Non-pigmented ciliary epithelial cell (primary cell): ENCODE measurements at places on chromosomes 12 and 14.
A peak's percentile ranks its signal among the peaks of the same experiment; 100 is the strongest.

- DNase-seq = no peak
These were observed 41.2 kb upstream of the BCL11B start for GRCh38 chr14:99313234-99313633.

- no peak for DNase-seq
These were observed 292.1 kb downstream of the GLT1D1 start for GRCh38 chr12:129145381-129145780.

- no peak for DNase-seq
These were observed 48.2 kb downstream of the FOXN3 start for GRCh38 chr14:89368490-89369477.

- DNase-seq = no peak
These were observed 86.0 kb downstream of the AEBP2 start for GRCh38 chr12:19525274-19525673.

- DNase-seq = no peak
These were observed 175.8 kb upstream of the BCL2L14 start for GRCh38 chr12:11894890-11895289.

DNA sequence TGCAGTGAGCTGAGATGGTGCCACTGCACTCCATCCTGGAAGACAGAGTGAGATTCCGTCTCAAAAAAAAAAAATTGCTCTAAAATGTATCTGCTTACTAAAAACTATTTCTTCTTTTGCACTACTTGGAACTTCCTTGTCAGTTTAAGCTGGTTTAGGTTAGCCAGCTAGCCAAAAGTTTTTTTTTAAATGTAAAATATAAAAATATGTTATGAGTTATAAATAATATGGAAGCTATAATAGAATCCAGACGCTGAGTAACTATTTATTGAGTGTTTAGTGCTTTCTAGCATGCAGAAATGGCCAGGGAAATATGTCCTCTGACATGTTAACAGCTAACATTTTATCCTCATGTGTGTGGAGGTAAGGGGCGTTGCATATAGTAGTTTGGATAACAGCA is 85.6 kb downstream of the PLEKHA5 start:
- no peak for DNase-seq

DNA sequence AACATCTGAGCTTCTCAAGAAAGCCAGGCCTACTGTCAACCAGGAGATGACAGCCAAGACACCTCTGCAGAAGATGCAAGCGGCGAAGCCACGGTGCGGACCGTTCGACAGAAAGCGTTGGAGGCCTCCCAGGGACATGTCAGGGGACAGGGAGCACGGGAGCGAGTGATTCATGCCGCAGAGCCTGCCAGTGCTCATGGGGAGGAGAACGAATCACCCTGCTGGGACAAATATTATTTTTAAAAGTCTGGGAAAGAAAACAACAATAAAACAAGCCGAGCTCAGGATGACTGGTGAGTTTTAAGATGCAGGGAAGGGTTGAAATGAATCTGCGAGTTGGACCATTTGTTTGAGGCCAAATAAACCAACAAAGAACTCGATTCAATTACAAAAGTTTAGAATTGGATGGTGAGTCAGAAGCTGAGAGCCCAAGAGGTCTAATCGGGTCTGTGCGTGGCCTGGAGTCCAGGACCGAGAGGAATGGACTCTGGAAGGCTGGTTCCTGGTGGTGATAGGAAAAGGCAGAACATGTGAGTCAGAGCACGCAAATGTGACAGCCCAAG is 91.0 kb downstream of the RBM19 start:
- DNase-seq = no peak

DNA sequence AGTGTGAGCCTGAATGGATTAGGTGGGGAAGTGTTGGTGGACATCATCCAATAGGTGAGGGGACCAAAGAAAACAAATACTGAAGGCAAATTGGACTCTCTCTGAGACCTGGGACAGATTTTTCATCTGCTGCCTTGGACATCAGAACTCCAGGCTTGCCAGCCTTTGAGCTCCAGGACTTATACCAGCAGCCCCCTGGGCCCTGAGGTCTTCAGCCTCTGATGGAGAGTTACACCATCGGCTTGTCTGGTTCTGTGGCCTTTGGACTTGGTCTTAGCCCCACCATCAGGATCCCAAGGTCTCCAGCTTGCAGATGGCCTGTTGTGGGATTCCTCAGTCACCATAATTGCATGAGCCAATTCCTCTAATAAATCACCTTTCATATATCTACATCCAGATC is 80.8 kb upstream of the SLC8A3 start:
- no peak for DNase-seq

- no peak for DNase-seq
These were observed 488.5 kb downstream of the LRFN5 start for GRCh38 chr14:42095155-42095554.

DNA sequence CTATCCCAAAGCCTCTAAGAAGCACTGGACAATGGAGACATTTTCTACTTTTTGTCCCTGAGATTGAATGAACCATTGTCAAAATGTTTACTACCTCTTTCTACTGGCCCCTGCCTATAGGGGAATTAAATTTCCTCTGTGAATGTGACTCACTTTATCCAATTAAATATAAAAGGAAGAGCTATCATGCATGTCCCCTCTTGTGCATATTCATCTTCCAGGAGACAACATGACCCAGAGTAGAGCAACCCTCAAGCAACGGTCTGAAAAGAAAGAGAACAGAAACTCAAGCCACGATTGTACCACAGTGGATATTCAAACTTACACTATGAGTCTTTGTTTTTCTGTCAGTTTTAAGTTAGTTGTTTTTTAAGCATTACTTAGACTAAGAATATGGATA is 938.4 kb upstream of the ATXN7L3B start:
- no peak for DNase-seq

- DNase-seq = no peak
These were observed 364.3 kb upstream of the CCDC196 start for GRCh38 chr14:66121859-66122258.

DNA sequence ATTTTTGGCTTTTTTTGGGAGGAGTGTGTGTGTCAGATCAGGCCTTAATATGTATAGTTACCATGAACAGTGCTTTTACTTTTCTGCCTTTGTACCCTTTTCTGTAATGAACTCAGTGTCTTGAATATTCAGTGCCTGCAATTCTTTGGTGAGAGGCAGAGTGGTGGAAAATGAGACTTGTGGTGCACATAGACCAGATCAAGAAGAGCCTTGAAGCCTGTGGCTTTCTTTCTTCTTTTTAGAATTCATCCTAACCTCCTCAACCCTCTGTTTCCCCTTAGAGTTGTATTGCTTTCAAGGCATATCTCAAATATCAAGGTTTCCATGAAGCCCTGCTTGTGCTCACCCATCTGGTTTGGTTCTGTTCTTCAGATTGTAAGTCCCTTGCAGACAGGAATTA is 2.6 kb downstream of the YLPM1 start:
- no peak for DNase-seq

GRCh38 chr14:51333901-51334521 is 94.0 kb downstream of the TMX1 start:
- DNase-seq = no peak

DNA sequence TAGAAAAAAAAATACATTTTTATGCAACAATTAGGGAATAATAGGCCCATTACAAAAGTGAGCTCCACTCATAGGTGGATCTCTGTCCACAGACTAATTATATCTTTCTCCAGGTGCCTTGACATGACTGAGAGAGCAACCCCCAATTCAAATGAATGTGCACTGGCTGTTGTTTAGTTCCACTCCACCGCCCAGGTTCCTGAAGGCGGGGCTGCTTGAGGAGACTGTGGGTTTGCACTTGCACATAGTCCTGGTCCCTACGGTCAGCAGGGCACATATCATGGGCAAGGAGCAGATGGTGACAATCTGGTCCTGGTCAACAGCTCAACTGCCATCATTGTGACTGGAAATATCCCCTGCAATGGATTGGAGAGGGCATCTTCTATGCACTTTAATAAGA is 195.6 kb upstream of the PWP1 start:
- DNase-seq = no peak

- DNase-seq = no peak
These were observed 162.8 kb downstream of the SNAPC1 start for GRCh38 chr14:61925043-61925442.

GRCh38 chr12:120214626-120215356 is 13.9 kb upstream of the RPLP0 start:
- no peak for DNase-seq

GRCh38 chr12:107094183-107094448 is 767 bp upstream of the CRY1 start:
- no peak for DNase-seq

GRCh38 chr14:61456720-61457119 is 135.3 kb downstream of the PRKCH start:
- no peak for DNase-seq

GRCh38 chr12:9372202-9372601 is 164.0 kb upstream of the PZP start:
- DNase-seq = no peak

- no peak for DNase-seq
These were observed 125.9 kb upstream of the NTF3 start for GRCh38 chr12:5305886-5306545.

GRCh38 chr12:89877671-89878070 is 169.0 kb upstream of the ATP2B1 start:
- no peak for DNase-seq

DNA sequence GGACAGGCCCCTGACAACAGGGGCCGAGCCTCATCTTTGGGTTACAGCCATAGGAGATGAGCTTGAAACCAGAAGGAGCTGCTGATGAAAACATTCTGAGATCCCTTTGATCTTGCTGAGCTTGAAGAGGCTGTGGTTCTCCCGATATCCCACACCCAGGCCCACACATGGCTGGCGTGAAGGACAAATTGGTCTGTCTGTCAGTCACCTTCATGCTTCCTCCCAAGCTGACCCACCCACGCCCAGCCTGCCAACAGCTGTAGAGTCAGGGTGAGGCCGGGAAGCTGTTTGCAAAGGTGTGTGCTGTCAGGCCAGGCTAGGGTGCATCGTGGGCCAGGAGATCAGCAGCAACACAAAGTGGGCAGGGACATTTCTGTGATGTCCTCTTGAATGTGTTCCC is 43.2 kb downstream of the FZD10 start:
- no peak for DNase-seq

DNA sequence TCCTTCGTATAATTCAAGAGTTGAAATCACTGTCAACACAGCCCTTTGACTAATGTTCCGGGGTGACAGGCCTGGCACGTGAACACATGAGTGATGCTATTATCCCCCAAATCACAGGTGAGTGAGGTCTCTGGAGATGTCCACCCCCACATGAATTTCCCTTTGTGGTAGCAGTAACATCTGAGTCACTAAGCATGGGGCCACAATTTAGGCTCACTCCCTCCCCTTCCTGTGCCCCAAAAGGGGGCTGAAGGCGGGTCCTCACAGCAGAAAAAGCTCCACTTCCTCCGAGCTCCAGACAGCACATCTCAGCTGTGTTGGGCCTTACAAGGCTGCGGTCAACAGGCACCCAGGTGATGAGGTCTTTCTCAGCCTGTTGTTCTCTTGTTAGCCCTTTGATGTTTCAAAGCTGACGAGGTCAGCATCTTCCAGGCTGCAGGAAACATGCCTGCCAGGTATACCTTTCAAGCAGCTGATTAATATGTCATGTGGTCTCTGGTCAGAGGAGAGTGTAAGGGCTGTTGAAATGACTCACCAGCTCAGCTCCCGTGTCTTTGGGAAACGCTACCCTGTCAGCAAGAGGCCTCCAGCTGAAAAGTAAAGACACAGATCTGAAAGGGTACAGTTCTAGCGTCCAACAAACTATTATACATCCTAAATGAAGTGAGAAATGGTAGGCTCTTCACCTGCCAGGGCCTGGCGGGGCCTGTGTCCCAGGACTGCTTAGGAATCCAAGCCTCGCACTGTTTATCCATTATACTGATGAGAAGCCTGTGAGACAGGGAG is 107.3 kb downstream of the ZFP36L1 start:
- DNase-seq = peak; percentile 58

DNA sequence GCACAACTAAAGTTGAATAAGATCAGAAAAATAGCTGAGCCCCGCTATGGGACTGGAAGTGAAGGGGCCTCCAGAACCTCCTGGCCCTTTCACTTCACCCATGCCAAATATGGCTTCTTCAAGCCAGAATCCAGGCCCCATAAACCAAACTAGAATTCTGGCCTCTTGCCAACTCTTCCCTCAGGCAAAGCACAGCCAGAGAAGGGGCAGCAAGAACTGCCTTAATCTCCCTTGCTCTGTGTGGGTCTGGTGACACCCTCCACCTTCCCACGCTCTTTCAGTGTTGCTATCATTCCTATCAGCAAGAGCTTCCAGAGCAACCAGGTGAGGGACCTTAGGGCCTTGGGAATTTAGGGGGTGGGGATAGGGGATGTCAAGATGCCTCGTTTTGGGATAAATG is 3.1 kb upstream of the PNMA1 start:
- no peak for DNase-seq

DNA sequence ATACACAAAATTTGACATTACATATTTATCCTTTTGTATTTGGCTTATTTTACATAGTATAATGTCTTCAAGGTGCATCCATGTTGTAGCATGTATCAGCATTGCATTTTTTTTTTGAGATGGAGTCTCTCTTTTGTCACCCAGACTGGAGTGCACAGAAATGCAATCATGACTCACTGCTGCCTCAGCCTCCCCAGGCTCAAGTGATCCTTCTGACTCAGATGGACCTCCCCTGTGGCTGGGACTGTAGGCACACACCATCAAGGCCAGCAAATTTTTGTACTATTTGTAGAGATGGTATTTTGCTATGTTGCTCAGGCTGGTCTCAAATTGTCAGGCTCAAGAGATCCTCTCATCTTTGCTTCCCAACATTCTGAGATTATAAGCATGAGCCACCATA is 214.4 kb upstream of the ALG10B start:
- no peak for DNase-seq

- no peak for DNase-seq
These were observed 478.2 kb downstream of the TMEM117 start for GRCh38 chr12:44314007-44314500.

GRCh38 chr12:72228424-72228823 is 43.7 kb upstream of the TRHDE start:
- no peak for DNase-seq

- DNase-seq = no peak
These were observed at the start of gene ADCY4 for GRCh38 chr14:24334431-24335291. Gene ADCY4 (minus strand): TSS chr14:24335071. CDS start chr14:24334652, 419 bp downstream.

DNA sequence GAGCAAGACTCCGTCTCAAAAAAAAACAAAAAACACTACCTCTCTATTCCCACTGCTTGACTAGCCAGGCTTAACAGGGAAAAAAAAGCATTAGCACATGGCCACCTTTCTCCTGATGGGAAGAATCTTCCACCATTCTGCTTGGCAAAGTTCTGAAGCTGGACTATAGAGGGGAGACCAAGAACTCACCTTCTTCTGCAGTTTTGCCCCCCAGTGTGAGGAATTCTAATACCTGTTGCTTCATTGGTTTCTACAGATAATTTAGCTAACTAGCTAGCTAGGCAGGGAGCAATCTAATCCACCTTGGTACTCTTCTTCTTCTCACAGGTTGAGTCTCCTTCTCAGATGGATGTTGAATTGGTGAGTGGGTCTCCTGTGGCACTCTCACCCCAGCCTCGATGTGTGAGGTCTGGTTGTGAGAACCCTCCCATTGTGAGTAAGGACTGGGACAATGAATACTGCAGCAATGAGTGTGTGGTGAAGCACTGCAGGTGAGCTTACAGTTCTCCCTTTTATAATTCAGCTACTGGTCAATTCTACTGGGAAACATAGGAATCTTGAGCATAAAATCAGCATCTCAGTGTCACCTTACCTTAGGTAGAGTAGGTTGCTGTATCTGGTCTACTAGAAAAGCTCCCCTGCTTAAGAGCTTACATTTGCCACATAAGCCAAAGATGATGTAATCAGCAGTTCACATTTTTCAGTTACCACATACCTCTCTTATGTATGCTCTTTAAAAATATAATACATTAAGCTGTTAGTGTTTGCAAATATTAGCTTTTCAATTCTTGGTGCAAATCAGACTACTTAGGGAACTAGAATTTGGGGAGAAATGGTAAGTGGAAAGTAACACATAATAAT is 16.0 kb downstream of the METTL3 start:
- no peak for DNase-seq
